ENCODE measurements at places on chromosomes 3 and 15.

GRCh38 chr15:77336006-77336405 is 83.9 kb downstream of the PEAK1 start:
- DNase-seq, result no peak

GRCh38 chr3:183862610-183863009 is 22.1 kb downstream of the PARL start:
- DNase-seq, result no peak

GRCh38 chr3:107705046-107705445 is 182.3 kb downstream of the BBX start:
- DNase-seq, result no peak

DNA sequence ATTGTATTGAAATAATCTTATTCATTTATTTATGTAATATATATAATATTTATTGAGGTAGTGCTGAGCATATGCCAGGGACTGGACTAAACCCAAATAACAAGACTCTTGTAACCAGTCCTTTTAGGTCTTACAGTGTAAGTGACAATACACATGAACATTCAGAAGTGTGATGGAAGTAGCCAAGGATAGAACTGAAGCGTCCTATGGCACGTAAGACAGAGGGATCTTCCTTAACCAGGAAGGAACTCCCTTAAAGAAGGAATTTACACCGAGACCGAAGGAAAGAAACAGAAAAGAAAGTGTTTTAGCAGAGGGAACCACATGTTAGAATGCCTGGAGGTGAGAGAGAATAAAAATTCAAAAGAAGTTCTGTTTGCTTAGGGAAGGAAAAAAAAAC is 23.6 kb upstream of the CLDN1 start:
- DNase-seq, result no peak

GRCh38 chr3:52707585-52707984 is 1.7 kb downstream of the SPCS1 start:
- peak; percentile 5 for DNase-seq

GRCh38 chr3:128075522-128076482 is 23.6 kb downstream of the SEC61A1 start:
- DNase-seq, result peak; percentile 94

DNA sequence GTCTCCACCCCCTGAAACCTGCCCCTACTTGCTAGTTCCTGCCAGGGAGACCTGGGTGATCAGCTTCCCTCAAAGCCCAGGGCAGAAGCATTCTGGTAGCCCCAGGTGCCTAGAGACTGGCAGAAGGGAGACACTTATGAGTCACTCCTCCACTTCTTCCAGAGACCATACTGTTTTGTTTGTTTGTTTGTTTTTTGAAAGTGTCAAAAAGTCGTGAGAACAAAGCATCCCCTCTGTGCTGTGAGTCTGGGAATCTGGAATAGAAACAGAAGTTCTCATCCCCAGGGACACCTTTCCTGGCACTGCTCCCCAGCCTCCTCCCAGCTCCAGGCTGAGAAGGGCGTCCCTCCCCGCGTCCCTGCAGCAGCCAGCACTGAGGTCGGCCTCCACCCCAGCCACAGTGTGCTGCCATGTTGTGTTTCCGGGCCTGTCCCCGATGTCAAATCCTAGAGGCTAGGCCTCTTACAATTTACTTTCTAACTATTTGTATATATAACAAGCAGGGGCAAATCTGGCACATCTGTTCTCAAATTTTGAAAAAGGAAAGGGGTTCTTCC is 573.0 kb downstream of the RBMS3 start:
- no peak for DNase-seq

GRCh38 chr3:94990952-94991705 is 928.3 kb downstream of the NSUN3 start:
- no peak for DNase-seq

DNA sequence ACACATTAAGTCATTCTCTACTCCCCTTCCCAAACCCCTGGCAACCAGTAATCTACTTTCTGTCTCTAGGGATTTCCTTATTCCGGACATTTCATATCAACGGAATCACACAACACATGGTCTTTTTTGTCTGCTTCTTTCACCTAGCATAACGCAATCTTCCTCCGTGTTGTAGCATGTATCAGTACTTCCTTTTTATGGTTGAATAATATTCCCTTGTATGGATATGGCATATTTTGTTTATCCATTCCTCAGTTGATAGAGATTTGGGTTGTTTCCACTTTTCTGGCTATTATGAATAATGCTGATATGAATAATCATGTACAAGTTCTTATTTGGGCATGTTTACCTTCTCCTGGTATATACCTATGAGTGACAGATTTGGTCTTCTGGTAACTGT is 63.1 kb downstream of the TRANK1 start:
- no peak for DNase-seq

GRCh38 chr3:110494728-110495127 is 576.9 kb upstream of the NECTIN3 start:
- DNase-seq, result no peak

- no peak for DNase-seq
Measured at GRCh38 chr15:34905047-34905446, 64.5 kb downstream of the AQR start.

GRCh38 chr15:88998980-88999713 is 86.0 kb upstream of the MFGE8 start:
- no peak for DNase-seq

DNA sequence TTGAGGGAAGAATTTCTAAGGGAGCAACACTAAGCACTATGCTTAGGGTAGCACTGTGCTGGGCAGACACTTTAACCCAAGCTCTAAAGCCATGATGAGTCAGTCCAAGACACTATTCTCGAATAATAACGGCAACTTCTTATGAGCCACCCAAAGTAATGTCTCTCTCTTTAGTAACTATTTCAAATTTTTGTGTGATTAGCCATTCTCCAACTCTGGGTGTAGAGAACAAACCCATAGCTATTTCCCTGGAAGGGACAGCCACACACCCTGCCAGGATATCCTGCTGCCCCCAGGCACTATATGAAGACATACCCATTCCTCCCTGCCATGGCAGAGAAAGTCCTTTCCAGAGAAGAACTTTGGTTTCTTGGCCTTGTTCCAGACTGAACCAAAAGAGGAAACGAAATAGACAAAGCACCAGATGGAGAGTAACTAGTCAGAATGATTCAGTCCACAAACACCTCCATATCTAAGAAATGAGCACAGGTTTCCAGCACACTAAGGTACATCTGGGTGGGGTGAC is 384.9 kb upstream of the THBS1 start:
- DNase-seq, result no peak

Measured in activated CD8-positive, alpha-beta memory T cell treated with anti-CD3 and anti-CD28 coated beads for 24 hours (primary cell).